HS-27A (cell line): ENCODE measurements at places on chromosomes 3 and 15.

GRCh38 chr3:102537123-102537522 is 102.3 kb downstream of the ZPLD1 start:
- DNase-seq: no peak

DNA sequence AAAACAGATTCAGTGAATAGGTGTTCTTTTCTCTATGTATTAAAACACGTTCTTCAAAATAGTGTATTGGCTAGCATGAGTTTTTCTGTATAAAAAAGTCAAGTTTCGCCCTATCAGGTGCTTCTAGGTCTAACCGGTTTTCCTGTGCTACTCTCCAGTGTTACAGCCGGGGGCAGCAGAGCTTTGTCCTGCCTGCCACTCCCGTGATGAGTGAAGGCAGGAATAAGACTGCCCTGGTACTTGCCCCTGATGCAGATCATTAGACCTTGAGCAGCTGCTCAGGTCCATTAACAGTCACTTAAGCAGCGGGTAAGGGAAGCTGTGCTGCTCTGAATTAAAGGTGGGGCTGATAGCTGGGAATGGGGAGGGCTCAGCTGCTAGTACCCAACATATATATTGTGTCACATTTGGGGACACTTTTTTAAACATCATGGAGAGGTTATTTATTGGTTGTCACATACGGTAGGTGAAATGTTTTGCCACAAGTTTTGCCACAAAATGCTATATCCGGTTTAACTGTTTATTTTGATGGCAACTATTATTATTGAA is 1.3 kb upstream of the UNC13C start:
- DNase-seq: no peak

- no peak for DNase-seq
Observed at GRCh38 chr15:56468401-56468800, 3.5 kb upstream of the MNS1 start.

- no peak for DNase-seq
Observed at GRCh38 chr15:95286352-95286880, 1044.1 kb upstream of the NR2F2 start.

DNA sequence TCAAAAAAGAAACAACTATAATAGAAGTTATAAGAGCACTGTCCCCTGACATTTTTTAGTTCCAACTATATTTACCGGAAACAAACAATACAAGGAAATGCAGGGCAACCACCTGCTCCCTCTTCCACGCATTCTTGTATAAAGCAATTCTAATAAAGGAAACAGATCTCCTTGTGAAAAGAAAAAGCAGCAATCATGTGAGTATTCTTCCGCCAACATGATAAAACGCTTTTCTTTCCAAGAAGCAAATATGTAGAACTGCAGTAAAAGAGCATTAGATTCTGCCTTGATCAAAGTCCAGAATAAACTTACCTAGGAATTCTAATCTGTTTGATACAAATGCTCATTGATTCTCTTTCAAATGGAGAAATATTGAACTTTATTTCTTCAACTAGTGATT is 230.3 kb downstream of the CNTN3 start:
- DNase-seq: no peak

DNA sequence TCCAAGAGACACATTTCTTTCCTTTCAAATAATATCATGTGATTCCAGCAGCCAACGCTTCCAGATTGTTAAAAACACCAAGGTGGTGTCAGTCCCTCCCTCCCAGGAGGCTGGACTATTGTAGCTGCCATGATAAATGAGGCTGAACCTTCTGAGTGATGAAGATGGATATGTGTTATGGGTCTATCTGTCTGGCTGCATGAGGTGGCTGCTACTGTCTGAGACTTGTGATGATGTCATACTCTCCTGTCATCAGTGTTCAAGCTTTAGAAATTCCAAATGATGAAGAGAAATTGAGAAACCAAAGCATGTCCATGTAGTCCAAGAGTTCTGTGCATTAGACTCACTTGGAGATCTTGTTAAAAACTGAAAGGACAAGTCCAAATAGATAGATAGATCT is 683.0 kb downstream of the NTRK3 start:
- DNase-seq: no peak

DNA sequence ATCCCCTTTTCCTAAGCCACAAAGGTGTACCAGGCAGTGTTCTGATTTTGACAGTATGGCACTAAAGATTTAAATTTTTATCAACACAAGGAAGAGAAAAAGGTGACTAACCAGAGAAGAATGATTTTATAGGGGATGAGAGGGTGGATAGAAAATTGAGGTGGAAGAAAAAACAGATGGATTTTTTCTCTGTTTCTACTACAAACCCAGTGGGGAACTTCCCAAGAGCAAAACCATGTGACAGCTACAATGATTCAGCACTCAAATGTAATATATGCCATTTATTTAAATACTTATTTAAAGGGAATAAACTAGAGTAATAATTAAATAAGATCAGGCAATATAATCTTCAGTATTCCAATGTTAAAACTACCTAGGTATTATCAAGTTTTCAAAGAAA is 11.1 kb downstream of the DCUN1D1 start:
- no peak for DNase-seq

DNA sequence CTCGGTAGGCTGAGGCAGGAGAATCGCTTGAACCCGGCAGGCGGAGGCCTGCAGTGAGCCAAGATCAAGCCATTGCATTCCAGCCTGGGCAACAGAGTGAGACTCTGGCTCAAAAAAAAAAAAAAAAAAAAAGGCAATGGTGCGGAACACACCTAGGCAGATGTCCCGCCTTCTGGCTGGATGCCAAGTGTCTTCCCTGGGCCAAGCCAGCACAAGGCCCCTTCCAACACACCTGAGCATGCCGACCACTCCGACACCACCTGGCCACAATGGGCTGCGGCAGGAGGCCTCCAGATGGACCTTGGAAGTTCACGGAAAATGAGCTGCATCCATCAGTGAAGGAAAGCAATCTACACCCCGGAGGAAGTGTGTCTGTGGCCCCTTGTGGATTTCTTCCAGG is 19.0 kb downstream of the NUP210 start:
- no peak for DNase-seq

DNA sequence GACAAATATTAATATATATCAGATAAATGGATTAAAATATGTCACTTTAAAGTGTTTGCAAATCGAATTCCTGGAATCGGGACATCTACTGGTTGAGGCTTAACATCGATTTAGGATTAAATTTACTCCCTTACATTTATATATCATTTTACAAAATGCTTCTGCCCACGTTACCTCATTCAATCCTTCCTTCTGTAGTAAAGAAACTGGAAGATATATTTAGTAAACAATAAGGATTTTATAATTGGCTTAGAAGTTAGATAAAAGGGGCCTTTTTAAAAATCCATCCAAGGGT is 1.3 kb downstream of the CLPX start:
- peak; percentile 5 for DNase-seq

GRCh38 chr3:137108699-137109440 is 151.1 kb downstream of the IL20RB start:
- no peak for DNase-seq
